NCI-H1436 treated with DMSO at 0.1 percent for 48 hours (cell line): ENCODE measurements at places on chromosomes 5 and 9.

DNA sequence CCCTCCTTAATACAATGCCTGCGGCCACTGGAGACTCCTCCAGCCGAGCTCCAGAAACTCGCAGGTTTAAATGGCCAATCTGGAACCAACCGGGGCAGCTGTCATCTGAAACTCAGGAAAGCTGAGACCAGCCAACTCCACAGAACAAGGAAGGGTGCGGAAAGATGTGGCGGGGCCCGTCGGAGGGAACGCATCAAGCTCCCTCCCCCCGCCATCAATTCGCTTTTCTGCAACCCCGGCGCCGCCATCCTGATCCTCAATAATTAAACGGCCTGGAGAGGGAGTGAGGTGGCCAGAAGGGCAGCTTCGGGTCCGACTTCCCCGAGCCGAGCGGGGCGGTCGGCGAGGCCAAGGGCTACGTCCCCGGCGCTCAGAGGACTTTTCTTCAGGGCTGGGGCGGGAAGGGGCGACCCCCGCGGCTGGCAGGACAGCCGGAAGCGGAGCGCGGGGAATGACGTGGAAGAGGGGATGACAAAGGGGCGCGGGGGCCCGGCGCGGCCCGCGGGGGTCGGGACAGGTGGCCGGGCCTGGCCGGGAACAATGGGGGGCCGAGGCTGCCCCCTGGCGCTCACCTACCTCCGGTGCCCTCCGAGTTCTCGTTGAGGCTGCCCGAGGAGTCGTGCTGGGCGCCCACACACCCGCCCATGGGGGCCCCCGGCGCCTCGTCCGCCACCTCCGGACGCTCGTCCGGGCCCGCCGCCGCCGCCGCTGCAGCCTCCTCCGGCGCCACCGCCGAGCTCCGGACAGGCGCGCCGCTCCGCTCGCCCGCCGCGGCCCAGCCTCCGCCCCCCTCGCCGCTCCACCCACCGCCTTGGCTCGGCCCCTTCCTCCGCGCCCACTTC is at the start of gene UBTD2:
Gene UBTD2 (minus strand): TSS at position 745 of the 842 bp plus-strand sequence. CDS start 99 bp downstream, at position 646.
- no peak for DNase-seq

GRCh38 chr5:76576996-76577395 is 46.2 kb downstream of the F2RL2 start:
- no peak for DNase-seq

DNA sequence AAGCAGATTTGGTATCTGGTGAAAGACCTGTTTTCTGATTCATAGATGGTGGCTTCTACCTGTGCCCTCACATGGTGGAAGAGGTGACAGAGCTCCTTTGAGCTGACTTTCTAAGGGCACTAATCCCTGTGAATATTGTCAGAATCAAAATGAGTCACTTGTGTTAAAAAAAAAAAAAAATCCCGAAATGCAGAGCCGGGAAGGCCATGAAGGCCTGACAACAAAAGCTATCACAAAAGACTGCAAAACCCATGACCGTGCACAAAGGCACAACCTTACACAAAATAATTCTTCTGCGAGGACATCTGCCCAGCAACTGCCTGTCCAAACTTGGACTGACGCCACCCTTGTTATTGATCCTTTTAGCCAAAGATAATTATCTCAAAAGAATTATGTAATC is 19.6 kb upstream of the UBTD2 start:
- no peak for DNase-seq

GRCh38 chr5:154862766-154863165 is 4.3 kb downstream of the CNOT8 start:
- DNase-seq, result no peak

- DNase-seq, result no peak
Measured at GRCh38 chr9:133058550-133059320, 3.0 kb upstream of the CEL start.

DNA sequence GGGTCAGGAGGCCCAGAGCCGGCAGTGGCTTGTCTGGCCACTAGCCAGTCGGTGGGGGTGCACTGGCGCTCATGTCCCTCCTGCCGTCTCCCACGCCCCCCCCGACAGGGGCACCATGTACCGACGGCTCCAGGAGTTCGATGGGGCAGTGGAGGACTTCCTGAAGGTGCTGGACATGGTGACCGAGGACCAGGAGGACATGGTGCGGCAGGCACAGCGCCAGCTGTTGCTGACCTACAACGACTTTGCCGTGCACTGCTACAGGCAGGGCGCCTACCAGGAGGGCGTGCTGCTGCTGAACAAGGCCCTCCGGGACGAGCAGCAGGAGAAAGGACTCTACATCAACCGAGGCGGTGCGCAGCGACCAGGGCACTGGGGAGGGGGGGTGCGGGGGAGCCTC is 8.1 kb downstream of the TTC16 start:
- DNase-seq, result no peak

DNA sequence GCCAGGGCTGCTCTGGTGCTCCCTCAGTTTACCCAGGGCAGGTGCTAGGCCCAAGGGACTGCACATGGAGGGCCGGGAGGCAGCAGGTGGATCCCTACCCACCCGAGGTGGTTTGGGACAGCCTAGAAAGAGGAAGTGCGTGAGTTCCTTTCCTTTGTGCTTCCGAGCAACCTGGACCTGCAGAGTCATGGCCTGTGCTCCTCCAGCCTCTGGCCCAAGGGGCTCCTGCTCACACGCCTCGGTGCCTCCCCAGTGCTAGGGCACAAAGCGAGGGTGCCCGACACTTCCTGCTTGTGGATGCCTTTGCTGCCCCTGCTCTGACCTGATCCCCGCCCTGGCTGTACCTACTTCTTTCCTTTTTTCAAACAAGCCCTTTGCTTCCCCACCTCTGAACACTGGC is 79.3 kb downstream of the RXRA start:
- DNase-seq, result no peak

- DNase-seq, result no peak
Measured at GRCh38 chr9:38375572-38375963, 16.9 kb upstream of the ALDH1B1 start.

GRCh38 chr9:99023231-99023630 is 79.5 kb downstream of the COL15A1 start:
- DNase-seq, result no peak
